ENCODE measurements at places on chromosomes 11 and 22.

GRCh38 chr11:107898270-107898669 is 30.0 kb upstream of the RAB39A start:
- peak; percentile 62 for DNase-seq

DNA sequence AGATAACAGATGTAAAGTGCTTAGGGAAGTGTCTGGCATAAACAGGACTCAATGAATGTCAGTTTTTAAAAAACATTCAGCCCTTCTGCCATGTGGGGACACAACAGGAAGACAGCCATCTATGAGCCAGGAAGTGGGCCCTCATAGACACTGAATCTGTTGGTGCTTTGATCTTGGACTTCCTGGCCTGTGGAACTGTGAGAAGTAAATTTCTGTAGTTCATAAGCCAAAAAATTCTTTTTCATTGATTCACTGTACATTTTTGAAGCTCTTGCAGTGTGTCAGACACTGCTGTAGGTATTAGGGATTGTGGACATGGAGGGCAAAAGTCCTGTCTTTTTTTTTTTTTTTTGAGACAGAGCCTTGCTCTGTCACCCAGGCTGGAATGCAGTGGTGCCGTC is 188.6 kb downstream of the HIPK3 start:
- no peak for DNase-seq

GRCh38 chr11:68504432-68505066 is 44.0 kb downstream of the PPP6R3 start:
- DNase-seq = no peak

- DNase-seq = peak; percentile 72
Observed at GRCh38 chr11:17352950-17353820, 1.6 kb downstream of the NCR3LG1 start.

Measured in SK-MEL-5 (cell line).